Thoracic aorta (tissue), 2 donors: ENCODE measurements at places on chromosomes 4 and X.

DNA sequence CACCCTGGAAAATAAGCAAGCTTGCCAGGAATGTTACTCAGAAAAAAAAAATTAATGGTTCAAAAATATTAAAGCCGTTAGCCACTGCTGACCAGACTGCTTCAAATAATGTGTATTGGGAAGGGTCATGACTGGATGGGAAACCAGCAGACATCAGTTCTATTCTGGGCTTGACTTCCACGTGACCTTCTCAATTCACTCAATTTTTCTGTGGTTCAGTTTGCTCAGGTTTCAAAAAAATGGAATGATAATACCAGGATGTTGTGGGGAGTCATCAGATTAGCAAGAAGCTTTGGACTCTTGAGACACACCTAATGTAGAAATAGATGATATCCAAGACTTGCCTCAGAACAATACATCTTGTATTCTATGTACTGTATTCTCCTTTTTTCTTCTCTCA lies 541.9 kb upstream of the BOD1L1 start:
- DNase-seq, result no peak

GRCh38 chrX:65985211-65985610 lies 54.7 kb downstream of the VSIG4 start:
- DNase-seq, result no peak

DNA sequence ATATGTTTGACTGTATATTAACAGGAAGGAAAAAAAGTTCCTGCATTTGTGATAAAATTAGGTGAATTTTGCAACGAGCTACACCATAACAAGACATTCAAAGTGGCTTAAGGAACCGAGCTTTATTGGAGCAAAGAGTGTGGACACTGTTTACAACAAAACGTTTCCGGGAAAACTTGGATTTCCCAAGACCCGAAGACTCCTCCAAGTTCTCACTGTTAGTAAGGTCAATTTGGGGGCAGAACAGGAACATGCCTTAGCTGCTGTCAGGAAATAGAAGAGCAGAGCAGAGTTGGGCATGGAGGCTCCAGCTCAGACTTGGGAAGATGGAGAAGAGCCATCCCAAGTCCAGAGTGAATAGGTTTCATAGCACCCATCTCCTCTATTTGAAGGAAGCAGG lies 16.5 kb downstream of the ADH6 start:
- DNase-seq, result no peak

DNA sequence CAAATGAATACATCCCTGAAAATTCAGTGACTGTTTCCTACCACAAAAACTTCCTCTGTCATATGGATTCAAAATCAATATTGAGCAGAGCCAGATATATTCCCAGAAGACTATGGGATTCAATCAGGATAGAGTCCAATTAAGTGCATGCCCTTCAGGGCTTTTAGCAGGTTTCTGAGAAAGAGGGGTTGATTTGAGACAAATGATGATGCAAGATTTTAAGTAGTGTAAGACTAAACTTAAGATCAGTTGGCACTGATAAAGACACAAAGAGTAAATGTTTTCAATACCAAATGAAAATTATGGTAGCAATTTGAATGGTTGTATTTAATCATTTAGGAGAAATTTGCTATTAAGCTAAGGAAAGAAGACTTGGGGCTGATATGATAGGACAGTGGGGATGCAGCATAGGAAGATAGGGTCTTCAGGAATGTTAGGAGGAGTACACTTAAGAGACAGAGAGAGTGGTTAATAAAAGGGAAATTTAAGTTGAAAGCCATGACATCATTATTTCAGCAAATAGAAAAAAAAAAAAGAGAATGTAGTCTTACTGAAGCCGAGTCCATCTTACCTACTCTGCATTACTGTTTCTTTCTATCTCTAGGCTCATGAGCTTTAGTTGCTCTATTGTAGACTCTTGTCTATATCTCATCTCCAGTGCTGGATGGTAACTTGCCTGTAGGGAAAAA lies 32.0 kb upstream of the XK start:
- no peak for DNase-seq

- no peak for DNase-seq
Observed at GRCh38 chr4:83723609-83724008, 187.7 kb downstream of the GPAT3 start.

GRCh38 chr4:128305942-128306341 lies 18.3 kb upstream of the PGRMC2 start:
- DNase-seq, result no peak

DNA sequence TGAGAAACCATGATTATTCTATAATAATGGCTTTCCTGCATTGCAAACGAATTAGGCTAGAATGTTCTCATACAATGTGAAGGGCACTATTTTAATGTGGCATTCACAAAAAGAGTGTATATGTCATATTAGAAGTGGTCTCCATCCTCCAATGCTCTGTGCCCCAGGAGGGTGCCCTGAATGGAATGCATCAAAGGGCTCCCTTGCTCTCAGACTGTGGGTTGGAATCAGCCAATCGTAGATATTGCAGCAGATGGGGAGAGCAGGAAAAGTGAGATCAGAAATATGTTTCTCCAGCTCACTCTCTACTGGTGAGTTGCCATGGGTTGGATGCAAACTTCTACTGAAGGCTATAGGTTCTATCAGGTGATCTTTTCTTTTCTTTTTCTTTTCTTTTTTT lies 11.9 kb upstream of the NSUN7 start:
- no peak for DNase-seq

DNA sequence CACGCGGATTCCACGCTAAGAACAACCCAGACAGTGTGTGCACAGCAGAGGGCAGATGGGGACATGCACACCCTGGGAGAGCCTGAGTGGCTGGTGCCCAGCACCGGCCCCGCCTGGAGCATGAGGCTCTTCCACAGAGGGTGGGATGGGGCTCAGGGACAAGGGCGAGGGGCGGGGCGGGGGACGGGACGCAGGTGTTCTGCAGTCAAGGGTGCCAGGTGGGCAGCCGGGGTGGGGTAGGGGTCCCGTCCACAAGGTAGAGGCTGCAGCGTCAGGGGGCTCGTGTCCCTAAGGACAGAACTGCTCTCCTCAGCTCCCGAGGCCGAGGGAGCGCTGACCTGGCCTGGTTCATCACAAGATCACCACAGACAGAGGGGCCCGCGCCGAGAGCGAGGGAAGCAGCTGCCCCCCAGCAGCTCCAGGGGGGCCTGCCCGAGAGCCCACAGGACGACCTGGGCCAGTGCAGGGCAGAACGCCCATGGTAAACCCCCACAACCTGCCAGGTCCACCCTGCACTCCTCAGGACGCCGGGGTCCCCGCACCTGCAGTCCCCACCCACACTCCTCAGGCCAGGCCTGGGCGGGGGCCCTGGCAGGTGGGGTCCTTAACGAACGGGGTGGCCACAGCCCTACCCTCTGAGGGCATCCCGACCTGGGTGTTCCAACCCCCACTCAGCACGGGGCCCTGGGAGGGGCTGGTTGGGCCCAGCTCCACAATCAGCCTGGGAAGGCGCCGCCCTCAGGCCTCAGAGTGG lies 26.7 kb downstream of the CTBP1 start:
- DNase-seq, result no peak

GRCh38 chr4:13261486-13262257 lies 222.5 kb downstream of the RAB28 start:
- no peak for DNase-seq

- DNase-seq, result no peak
Observed at GRCh38 chrX:46433892-46434291, 111.3 kb downstream of the ZNF674 start.

DNA sequence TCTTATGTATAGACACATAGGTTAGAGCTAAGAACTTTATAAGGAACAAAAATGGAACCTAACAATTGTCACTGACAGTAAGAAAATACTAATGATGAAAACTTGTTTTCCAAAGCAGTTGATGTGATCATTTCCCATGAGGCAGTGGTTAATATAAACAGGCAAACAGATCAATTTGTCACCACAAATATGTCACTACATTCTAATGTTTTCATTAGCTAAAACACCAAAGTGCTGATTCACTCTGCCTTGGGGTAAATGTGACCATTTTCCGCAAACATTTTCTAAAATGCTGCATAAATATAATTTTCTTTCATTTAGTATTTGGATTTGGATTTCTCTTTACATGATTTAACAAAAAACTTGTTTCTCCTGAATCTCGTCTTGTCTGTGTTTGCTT lies 408.9 kb upstream of the CTSO start:
- no peak for DNase-seq

DNA sequence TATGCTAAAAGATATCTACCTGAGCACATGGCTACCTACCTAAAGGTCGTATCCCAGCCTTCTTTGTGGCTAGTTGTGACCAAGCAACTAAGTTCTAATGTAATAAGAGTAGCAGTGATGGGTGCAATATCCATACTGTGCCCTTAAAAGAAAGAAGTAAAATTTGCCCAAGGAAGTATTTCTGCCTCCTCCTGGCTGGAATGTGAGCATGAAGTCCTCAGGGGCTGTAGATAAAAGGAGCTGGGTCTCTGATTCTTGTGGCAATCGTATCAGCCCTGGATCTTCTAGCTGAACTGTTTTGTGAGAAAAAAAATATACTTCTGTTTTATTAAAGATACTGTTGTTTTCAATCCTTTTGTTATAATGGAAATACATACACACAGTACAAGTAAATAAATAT lies 217.4 kb downstream of the GPAT3 start:
- no peak for DNase-seq

GRCh38 chr4:93053140-93053539 lies 749.4 kb downstream of the GRID2 start:
- DNase-seq, result no peak

DNA sequence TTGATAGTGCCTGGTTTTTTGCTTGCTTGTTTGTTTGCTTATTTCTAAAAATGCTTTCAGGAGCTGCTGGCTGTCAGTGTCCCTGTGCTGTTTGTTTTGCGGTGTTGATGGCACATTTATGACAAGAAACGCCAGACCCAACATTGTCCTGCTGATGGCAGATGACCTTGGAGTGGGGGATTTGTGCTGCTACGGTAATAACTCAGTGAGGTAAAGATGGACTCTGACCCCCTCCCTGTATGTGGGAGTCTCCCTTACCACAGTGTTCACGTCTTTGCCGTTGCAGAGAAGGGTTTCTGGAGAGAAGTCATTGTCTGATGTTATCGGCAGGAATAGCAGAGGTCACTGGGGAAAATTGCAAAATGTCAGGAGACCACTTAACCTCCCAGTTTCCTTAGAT lies at the start of gene ARSH:
ARSH (plus strand) TSS at position 52 of the 400 bp plus-strand sequence; CDS start at position 119, 67 bp downstream.
- DNase-seq, result no peak

DNA sequence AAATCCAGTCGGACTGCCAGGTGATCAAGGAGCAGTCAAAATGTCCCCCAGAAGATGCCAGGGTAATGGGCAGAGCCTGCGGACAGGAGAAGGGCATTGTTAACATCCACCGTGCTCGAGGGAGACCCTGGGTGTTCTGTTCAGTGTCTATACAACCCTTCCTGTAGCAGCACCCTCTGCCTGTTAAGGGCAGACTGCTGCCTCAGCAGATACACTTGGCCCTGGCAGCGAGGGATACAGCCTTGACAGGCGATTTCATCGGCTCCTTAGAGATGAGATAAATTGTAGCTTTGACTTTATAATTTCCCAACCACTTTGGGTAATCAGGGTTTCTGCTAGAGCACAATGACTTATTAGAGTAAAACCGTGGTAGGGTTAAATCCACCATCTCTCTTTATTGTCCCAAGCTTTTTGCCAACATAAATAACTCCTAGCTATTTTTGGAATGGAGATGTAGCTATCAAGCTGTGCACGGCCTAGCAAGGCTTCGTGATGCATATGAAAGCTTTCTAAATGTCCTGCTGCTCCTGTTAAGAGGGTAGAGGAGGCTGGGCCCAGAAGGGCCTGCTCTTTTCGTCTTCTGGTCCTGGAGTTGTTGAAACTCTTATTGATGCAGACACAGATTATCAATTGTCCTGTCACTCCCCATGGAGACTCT lies 195.9 kb downstream of the CPEB2 start:
- DNase-seq, result no peak

GRCh38 chrX:137366018-137366633 lies 199.8 kb upstream of the ZIC3 start:
- DNase-seq, result no peak

DNA sequence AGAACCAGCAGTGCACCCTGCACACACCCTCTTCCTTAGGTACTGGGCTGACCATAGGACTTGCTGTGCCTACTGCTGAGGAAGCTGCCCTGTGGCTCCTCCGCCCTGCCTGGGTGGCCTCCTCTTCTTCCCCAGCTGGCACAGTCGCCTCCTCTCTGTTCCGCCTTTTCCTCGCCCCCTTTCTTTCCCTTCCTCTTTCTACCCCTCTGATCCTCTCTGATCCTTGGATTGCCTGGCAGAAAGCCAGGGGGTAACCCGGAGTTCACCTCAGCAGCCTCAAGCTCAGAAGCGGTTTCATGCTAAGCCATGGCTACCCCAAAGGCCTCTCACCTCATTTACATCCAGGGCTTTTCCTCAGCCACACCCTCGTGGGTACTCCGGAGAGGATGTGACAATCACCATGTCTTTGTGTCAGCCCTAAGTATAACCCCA lies 136.2 kb downstream of the SMIM20 start:
- no peak for DNase-seq
